Motor neuron (in vitro differentiated cells): ENCODE measurements at places on chromosomes 3 and 15. TPM values are rescaled to one million over a fixed set of nuclear protein-coding genes. Genes with fewer than 3 reads are reported as not detected.

Gene GRIP2
- 4.6 TPM in 2 replicates for total RNA-seq

Gene DUOXA2
- 0.85 and 1.1 TPM in 2 replicates for total RNA-seq

Gene ASB14
- 2.2 and 2.4 TPM in 2 replicates for total RNA-seq

Gene IMPG2
- total RNA-seq, result 0.78 and 0.95 TPM in 2 replicates
